ENCODE measurements at places on chromosomes 5 and 9.

- DNase-seq, result no peak
These were observed 52.3 kb upstream of the CTSL start for GRCh38 chr9:87673446-87674120.

DNA sequence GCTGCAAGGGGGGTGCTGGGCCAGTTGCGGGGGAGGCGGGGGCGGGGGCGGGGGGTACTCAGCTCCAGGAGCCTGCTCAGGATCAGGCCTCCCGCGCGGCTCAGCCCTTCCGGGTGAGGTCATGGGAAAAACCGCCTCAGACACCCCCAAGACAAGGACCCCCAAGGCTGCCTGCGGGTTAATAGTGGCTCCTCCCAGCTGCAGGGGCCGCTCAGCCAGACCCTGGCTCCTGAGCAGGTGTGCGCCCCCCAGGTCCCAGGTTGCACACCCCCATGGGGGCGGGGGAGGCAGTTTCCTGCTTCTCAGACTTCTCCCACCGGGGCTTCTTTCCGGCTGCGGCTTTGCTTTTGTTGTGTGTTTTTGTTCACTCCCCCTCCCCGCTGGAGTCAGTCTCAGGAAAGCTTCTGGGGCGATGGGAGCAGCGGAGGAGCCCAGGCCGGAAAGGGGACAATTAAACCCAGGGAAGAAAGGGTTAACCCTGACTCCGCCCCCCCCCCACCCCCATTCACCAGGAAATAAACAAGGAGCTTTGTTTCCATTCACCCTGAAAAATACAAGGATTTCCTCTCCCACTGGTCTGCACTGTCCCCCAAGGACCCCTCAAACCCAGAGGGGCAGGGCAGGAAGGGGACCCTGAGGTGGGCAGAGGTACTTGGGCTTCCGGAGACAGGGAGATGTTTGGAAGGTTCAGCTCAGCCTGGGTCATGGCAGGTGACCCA, 42.3 kb upstream of the NOTCH1 start:
- no peak for DNase-seq

DNA sequence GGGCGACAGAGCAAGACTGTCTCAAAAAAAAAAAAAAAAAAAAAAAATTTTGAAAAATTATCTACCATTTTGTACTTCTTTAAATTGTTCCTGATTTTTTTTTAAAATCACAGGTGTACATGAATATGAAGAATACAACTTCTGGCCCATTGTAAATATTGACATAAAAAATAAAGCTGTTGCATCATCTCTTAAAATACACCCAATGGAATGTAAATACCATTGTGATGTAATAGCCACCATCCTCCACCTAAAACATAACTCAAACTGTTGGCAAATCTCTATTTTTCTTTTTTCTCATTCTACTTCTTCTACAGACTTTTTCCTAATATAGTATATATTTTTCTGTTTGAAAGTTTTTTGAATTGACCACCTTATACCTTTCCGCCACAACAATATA, 61.0 kb upstream of the TEX48 start:
- no peak for DNase-seq

- DNase-seq, result no peak
These were observed 5.5 kb downstream of the FANCC start for GRCh38 chr9:95311961-95312360.

GRCh38 chr9:76003041-76003440, 112.6 kb downstream of the PCSK5 start:
- no peak for DNase-seq

DNA sequence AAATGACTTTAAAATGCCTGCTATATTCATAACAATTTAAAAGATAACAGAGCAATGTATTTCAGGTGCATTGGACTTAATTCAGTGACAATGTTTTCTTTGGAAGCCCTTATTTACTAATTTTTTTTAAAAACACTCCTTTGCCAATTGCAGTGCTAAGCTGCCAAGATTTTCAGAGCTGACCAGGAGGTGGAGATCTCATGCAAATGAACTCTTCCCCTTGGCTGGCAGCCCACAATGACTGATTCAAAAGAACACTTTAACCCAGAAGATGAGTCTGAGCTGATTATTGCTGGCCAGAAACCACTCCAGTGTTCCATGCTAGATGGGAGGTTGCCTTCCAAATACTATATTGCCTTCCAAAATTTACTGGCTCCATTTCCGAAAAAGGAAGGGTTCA, 128.3 kb upstream of the CCNH start:
- no peak for DNase-seq

DNA sequence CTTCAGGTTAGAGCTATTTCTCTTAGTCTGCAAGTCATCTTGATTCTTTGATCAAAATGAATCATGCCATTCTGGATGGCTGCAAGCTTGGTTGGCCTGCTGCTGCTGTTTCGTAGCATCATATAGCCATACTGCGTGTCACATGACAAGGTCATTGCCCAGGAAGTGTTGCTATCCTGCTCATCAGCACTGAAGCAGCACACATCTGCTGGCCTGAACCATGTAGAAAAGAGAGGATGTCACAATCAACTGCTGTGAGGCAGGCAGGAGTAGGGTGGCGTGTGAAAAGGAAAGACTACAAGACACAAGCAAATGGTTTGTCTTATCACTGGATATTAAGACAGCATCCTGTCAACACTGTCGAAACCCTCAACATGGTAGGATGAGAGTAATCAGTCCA, 376.7 kb upstream of the RORB start:
- DNase-seq, result no peak

GRCh38 chr5:124871303-124871702, 124.9 kb upstream of the ZNF608 start:
- DNase-seq, result no peak

DNA sequence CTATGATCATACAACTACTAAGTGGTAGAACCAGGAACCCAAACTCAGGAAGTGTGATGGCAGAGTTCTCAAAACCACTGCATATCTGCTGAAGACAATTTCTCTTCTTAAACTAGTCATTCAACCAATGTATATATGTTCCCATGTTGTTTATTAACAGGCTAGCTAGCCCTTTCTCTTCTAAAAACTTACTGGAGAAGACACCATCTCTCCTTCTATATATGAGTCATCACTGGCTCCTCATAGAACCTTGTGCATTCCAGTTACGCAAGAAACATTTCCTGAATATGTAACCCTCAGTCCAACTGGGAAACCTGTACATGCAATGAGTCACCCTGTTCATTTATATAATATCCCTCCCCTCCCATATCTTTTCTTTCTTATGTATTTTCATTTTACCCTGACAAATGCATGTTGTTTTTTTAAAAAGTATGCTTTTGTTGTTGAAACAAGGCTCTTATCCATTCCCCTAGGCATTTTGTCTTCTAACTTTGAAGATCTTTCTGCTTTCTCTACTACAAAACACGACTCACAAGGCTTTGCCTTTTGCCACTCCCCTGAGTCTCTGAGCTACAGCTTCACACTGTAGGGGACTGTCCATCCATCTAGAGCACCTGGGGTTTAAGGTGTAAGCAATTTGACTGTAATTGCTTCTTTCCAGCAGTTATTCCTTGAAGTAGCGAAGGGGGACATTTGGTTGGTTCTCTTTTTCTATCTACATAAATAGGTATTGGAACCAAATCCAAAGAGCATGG, 119.5 kb downstream of the ANXA1 start:
- no peak for DNase-seq

DNA sequence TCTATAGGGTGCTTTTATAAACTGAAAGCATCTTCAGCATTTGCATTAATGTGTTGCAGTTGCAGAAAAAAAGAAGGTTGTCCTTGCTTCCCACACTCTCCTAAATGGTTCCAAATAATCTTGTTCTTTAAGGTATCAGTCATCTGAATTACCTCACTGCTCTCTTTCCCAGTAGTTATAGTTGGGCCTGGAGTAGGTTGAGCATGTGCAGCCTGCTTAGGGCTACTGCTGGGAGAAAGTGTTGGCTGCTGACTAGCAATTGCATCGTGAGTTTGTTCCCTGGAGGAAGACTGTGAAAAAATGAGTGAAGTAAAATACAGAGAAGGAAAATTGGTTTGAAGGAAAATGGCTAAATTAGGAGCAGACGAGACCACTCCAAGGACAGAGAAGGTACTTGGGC, 74.5 kb downstream of the PRR16 start:
- DNase-seq, result no peak

GRCh38 chr5:28156981-28157380, 1118.6 kb upstream of the CDH9 start:
- DNase-seq, result no peak

DNA sequence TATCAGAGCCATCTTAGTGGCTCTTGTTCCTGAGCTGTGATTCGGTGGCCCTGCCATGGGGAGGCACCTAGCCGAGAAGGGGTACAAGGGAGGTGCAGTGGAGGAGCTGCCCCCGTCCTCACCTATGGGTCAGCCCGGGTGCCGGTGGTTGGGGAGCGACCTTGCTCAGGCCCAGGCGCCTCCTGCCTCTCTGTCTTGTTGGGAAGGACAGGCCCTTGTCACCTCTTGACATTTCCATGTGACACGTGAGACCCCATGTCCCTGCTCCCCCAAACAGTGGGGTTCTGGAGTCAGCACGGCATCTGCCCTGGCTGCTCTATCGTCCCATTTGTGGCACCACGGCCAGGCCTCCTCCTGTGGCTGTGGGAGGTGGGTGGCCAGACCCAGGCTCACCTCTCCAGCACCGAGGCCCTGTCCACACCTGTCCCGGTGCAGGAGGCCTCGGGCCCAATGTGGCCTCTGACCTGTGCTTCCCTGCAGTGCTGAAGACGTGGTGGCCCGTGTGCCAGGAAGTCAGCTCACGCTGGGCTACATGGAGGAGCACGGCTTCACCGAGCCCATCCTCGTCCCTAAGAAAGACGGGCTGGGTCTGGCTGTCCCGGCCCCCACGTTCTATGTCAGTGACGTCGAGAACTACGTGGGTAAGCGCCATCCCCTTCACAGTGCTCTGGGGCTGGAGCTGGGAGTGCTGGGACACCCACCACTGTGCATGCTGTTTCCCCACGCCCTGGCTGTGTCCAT, 68.9 kb downstream of the PHF2 start:
- no peak for DNase-seq

All from stimulated activated CD8-positive, alpha-beta memory T cell treated with anti-CD3 and anti-CD28 coated beads, Interleukin-15, amount 100 ng/mL, for 24 hours (primary cell).